Thyroid gland (tissue), 4 donors: ENCODE measurements at places on chromosomes 7 and 10.

DNA sequence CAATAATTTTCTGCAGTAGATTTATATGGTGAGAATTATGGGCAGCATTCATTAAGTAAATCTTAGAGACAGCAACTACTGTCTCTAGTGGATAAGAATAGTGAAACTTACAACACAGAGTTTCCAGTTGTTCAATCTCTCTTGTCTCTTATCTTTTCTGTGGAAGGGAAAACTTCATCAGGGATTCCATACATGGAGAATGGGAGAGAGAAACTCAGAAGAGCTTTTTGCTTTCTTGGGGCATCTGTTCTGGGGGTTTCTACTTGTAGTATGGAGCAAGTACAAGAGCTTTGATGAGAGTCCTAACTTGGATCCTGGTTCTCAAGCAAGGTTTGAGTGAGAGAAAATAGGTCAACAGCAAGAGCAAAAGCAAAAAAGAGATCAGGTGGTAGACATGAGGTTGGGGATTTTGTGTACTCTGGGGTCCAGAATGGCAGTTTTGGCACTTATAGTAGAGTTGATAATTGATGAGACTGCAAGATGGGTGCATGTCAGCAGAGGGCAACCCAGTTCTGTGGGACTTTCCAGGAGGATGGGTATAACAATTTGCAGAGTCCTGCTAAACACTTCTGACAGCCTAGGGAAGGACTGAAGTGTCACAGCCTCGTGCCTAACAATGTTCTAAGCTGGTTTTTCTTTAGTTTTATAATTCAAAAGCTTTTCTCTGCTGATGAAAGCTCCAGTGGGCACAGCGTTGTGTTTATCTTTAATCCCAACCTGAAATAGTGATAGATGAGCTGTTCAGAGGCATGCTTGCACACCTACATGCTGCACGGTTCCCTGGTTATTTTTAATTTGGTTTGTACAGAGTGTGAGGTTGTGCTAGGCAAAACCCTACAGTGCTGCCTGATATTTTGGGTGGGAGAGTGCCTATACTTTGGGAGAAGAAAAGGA lies 32.0 kb upstream of the STRIP2 start:
- DNase-seq = no peak

DNA sequence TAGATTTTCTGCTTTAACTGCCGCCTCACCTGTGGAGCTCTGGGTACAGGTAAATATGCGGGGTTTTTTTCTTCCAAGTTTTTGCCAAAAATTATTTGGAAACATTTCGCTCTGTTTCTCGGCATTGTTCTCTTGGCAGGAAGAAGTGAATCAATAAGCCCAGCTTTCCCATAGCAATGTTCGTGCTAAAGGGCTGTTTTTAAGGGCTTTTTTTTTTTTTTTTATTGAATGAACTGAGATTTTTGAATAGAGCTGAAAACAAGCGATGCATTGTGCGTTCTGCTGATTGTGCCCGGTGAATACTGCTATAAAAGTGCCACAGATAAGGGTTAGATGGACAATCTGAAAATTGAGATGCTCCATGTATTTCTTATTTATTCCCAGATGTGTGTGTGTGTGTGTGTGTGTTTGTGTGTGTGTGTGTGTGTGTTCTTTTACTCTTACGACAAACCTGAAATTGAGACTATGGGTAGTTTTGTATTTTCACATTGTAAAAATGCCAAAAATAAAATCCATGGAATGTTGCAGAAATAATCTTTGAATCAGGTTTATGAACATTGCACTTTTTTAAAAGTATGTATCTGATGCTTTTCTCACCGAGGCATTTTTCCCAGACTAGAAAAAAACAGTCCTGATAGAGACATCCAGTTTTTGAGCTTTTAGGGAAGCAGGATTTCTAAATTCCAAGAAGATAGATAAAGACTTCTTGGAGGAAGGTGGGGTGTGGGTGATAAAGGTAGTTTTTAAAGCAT lies 30.5 kb downstream of the KIAA1217 start:
- no peak for DNase-seq

DNA sequence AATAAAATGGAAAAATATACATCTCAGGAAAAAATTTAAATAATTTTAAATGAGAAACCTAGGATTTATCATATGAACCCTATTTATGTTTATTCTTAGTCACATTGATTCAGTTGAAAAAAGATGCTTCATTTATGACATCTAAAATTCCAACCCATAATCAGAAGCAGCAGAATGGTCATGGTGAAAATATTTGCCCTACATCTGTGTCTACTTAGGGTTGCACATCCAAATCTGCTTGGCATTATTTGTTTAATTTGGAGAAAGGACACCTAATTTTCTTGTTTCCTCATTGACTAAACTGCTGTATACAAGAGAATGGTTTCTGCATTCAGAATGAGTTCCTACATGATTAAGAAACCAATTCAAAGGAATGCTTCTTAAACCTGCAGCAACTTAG lies 72.9 kb upstream of the SKAP2 start:
- DNase-seq = no peak

DNA sequence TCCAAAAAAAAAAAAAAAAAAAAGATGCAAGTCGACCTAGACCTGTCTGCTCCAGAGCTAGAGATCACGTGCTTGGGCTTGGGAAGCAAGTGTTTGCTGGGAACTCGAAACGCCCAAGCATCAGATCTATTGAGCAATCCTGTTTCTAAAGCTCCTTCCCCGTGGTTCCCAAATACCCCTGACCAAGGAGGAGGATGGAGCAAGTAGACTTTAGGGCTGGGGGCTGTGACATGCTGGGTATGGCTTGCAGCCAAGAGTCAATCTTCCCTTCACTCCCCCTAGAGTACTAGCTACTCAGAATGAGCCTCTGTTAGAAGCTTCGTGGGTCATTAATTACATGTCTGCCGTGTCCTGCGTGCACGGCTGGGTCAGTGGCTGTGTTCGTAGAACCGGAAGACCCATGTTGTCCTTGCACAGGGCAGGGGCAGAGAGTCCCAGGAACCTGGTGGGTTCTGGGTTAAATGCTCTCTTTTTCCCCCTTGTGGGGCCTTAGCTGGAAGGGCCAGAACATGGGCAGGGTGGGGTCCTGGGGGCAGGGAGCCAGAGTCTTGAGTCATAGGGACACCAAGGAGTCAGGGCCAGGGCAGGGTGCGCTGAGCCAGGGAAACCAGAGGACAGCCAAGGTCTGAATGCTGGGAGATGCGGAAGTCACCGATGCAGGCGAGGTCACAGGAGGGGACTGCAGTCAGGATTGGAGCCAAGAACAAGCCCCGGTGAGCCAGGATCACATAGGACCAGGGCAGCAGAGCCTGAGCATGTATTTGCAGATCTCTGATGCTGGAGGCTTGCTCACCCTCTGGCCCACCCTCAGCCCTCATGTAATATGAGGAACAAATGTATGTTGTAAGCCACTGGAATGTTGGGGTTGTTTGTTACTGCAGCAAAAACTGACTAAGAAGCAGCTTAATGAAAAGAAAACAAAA lies 34.6 kb upstream of the TPST1 start:
- peak; percentile 45 for DNase-seq

DNA sequence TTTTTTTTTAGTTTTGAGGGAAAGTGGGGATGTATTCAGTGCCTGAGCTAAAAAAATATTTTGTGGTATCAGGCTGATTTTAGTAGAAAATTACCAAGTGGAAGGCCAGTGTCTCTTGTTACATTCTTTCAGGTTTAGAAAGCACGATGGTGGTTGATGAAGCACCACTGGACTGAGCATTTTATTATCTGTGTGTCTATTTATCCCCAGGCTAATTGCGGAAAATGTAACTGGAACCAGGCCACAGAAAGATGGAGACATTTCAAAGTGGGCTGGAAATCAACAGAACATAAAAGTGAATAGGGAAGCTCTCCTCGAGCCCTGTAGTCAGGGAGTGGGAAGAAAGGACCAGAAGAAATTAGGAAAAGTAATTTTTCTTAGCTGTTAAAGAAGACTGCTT lies 261.0 kb downstream of the STK31 start:
- no peak for DNase-seq

GRCh38 chr7:151999424-152000090 lies 25.9 kb upstream of the GALNT11 start:
- no peak for DNase-seq

DNA sequence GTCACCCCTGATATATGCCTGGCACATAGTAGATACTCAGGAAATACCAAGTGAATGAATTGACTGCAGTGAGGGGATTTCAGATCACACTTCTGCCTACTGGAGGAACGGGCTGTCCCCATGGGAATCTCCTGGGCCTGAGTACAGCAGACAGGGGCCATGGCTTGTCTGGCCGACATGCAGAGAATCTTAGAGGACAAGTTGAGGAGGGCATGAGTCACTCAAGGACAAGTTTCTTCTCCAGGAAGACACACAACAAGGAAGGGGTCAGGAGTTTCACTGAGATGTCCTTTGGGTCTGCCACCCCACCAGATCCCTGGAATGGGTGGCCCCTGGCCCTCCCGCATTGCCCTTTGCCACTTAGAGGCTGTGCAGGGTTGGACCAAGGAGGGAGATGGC lies 20.7 kb downstream of the PLPP4 start:
- DNase-seq = no peak
